Left ventricle myocardium inferior (tissue), 1 donor: ENCODE measurements at places on chromosomes 16 and 17. TPM values are rescaled to one million over a fixed set of nuclear protein-coding genes. Genes with fewer than 3 reads are reported as not detected.

The RAPGEFL1 gene
- total RNA-seq: 3.7 TPM

The SLC9A5 gene
- 1.3 TPM for total RNA-seq

The TPSB2 gene
- total RNA-seq: 3.6 TPM

The HOXB4 gene
- total RNA-seq: 0.25 TPM

The PHKB gene
- 63.2 TPM for total RNA-seq

The CXCL16 gene
- 3.1 TPM for total RNA-seq

The CDRT15 gene
- not detected for total RNA-seq

The RNF157 gene
- 4.8 TPM for total RNA-seq

The TNFRSF17 gene
- total RNA-seq: not detected

The C16orf74 gene
- total RNA-seq: 2.3 TPM

The CHD9NB gene
- 0.77 TPM for total RNA-seq

The TP53TG3B gene
- not detected for total RNA-seq

The MAP2K6 gene
- total RNA-seq: 2.0 TPM

The TOB1 gene
- total RNA-seq: 101 TPM

The SLC7A6OS gene
- 13.6 TPM for total RNA-seq

The GP2 gene
- total RNA-seq: not detected

The NPIPA8 gene
- total RNA-seq: 0.49 TPM

The TMIGD1 gene
- not detected for total RNA-seq
